ENCODE measurements at places on chromosomes 4 and X.
A peak's percentile ranks its signal among the peaks of the same experiment; 100 is the strongest.

- peak; percentile 23 for DNase-seq
Observed at GRCh38 chrX:70436343-70436742, 8.3 kb upstream of the DLG3 start.

DNA sequence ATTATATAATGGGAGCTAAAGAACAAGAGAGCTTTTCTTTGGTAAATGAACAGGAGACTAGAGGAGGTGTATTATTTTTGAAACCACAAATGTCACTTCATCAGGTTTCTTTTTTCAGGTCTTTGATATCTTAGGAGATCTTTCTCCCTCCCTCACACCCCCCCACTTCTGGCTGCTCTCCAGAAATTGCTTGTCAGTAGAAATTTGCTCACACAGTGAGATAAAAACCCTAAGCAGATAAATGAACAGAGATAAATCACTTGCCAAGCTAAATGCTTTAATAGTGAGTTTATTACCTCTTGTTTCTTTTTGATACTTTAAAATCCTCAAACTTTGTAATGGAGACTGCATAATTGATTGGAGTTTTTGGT is 421.2 kb upstream of the TENM3 start:
- peak; percentile 52 for DNase-seq

DNA sequence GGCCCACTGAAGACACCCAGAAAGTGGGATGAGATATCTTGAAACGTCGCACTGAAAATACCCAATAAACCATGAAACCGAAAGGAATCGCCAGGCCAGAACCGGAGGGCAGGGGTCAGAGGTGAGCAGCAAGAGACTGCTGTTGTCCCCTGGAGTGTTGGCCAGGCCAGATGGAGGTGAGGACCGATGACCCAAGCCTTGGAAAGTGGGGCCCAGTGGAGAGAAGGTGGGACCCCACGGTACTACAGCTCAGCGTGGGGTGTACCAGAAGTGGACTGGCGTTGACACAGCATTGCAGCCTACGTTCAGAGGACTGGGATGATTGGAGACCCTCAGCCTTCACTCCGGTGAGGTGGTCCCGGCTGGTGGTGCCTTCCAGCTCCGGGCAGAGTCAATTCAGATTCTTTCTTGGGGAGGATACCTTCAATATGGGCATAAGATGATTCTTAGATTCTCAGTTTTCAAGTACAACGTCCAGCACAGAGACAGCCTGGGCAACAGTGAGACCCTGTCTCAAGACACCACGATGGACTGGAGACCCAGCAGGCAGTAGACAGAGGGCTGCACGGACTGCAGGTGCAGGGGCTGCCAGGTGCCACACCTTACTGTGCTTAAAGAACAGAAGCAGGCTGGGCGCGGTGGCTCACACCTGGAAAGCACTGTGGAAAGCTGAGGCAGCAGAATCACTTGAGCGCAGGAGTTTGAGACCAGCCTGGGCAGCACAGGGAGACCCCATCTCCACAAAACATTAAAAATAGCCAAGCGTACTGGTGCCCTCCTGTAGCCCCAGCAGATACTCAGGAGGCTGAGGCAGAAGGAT is 23.3 kb downstream of the MAEA start:
- no peak for DNase-seq

- DNase-seq = no peak
Observed at GRCh38 chr4:111814961-111815360, 330.3 kb upstream of the FAM241A start.

DNA sequence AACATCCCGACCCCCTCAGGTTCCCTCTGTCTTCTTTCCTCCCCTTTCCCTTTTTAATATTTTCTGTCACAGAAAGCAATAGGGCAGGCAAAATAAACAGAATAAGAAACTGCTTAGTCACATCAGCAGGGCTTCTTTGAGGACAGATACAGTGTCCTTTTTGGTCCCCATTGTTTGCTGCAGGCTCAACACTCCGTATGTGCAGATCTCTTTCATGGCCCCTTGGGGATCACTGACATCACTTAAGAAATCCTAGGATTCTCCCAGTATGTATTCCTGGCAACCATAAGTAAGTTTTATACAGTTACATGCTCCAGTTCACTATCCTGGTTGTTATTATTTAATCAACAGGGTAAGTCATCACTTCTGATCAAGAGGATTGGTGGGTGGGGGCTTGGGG is 448.0 kb downstream of the NKX6-1 start:
- no peak for DNase-seq

DNA sequence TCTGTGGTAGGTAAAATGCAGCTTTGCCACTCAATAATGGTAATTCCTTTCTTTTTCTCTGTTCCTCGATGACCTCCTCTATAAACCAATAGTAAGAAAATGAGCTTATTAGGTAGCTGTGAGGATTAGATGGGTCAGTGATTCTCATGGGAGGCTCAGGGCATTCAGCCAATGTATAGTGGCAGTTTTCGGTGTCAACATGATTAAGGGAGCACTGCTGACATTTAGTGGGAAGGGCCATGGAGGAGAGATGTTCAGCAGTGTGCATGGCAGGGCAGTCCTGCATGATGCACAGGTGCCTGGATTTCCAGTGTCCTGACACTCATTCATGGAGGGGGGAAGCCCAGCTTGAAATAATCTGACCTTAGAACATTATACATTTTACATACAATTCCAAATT is 232.8 kb downstream of the PDGFC start:
- no peak for DNase-seq

DNA sequence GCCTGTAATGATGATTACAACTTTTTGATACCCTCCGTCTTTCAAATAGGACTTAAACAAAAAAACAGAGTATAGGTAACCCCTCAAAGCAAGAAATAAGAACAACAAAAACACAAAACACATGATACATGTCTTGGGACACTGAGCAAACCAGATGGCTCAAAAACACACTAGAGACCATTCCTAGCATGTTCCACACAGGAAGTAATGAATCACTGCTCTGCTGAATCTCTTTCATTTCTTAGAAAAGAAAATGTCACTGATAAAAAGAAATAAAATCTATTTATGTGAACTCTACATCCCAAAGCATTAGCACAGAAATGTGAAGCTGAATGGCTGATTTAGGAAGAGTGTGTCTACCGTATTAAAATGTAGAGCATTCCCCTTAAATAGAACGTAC is 134.5 kb upstream of the IL15 start:
- peak; percentile 59 for DNase-seq

- peak; percentile 82 for DNase-seq
Observed at GRCh38 chrX:109714340-109714958, 18.6 kb downstream of the ACSL4 start.

DNA sequence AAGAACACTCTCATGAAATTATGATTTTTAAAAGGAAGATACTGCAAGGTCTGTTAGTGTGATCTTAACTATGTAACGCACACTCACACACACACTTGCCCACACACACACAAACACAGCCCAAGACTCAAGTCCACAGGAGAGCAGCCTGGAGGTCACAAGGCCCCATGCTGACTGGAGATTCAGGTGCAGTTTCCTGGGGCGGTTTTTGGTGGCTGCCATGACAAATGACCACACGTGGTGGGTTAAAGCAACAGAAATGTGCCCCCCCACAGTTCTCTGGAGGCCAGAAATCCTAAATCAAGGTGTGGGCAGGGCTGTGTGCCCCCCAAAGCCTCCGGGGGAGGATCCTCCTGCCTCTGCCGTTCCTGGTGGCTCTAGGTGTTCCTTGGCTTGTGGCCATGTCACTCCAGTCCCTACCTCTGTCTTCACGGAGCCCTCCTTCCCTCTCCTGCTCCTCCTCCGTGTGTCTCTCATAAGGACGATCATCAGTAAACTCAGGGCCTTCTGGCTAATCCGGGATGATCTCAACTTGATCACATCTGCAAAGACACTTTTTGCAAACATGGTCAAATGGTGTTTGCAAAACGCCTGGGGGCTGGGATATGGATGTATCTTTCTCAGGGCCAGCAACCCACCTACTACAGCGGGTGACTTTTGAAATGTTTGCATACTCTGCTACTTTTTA is 9.7 kb upstream of the HTRA3 start:
- no peak for DNase-seq

- DNase-seq = no peak
Observed at GRCh38 chrX:110003167-110004156, 548 bp downstream of the TMEM164 start.

DNA sequence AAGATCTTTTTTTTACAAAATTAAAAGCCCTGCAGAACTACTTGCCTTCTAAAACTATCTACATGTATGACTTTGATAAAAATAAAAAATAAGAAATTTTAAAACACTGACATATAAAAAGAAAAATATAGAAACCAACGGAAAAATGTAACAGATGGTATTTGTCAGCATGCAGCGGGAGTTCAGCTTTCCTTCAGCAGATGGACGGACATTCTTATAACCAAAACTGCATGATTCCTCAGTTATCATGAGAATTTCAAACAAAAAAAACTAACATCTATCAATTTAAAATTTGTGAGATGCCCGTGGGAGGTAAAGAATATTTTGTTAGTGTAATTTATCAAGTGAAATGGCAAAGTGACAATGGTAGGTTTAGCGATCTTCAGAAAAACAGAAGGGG is 23.2 kb downstream of the RWDD4 start:
- DNase-seq = peak; percentile 36

- no peak for DNase-seq
Observed at GRCh38 chr4:121009578-121010478, 62.5 kb downstream of the NDNF start.

GRCh38 chr4:88295656-88296055 is 11.3 kb upstream of the PPM1K start:
- DNase-seq = no peak

DNA sequence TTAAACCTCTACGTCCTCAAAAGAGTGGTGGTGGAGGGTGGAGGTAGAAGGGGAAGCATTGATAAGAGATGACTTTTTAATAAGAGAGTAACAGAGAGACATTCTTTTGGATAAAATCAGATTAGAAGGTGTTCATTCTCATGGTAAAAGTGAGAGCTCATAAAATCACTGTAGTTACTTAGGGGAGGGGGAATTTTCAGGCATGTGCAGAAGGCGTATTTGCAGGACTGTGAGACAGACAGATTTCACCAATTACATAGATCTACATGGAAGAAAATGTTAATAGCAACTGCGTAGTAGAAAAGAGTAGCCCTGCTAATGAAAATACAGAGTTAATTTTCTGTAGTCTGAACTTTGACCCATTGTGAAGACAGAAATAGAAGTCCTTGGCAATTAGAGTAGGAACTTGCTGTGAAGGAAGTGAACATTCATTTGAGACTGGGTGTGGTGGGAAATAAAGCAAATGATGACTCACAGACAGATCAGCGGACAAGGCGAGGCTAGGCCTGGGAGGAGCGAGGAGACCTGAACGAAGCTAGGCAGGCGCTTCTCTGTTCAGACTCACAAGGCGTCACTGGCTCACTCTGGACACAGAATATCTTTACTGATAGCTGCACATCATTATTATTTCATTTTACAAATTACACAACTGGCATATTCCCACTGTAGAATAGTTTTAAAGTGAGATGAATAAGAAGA is 57.2 kb upstream of the FAM9C start:
- peak; percentile 97 for DNase-seq

- peak; percentile 34 for DNase-seq
Observed at GRCh38 chrX:103823591-103823990, 8.5 kb downstream of the RAB9B start.

GRCh38 chr4:123317211-123317610 is 79.4 kb upstream of the SPRY1 start:
- no peak for DNase-seq

GRCh38 chr4:78776729-78777575 is 802 bp downstream of the BMP2K start:
- peak; percentile 55 for DNase-seq

GRCh38 chrX:15496824-15497223 is 3.7 kb upstream of the PIR start:
- no peak for DNase-seq

DNA sequence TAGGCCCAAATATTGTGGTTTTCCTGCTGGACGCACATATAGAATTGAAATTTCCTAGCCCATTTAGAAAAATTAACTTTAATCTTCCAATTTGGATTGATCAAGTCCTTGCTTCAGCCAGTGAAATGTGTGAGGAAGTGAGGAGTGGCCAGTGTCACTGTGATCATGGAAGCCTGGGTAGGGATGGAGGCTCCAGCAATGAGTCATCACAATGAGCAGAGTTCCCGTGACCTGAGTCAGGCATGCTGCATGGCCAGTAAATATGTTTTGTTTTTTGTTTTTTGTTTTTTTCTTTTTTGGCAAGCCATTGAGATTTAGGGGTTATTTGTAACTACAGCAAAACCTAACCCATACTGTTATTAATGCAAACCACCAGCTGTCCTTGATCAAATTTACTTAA is 52.1 kb downstream of the IDS start:
- peak; percentile 46 for DNase-seq

GRCh38 chrX:133586443-133586842 is 171.2 kb upstream of the GPC4 start:
- no peak for DNase-seq

DNA sequence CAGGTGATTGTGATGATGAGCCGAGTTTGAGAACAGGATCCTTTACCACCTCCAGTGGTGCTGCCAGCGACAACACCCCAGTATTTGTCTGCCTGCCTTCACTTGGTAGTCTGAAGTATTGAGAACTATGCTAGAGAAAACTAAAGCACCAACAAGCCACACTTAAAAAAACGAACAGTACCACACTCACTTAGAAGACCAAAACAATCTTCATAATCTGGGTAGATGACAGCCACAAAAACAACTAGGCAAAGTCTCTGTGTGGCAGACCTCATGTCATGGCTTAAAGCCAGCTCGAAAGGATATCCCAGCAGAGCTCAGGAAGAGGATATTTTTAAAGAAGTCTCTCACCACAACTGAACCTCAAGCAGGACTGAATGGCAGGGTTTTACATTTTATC is 236.0 kb downstream of the GPC3 start:
- DNase-seq = no peak

- peak; percentile 14 for DNase-seq
Observed at GRCh38 chrX:123731987-123732669, 724 bp downstream of the THOC2 start.

DNA sequence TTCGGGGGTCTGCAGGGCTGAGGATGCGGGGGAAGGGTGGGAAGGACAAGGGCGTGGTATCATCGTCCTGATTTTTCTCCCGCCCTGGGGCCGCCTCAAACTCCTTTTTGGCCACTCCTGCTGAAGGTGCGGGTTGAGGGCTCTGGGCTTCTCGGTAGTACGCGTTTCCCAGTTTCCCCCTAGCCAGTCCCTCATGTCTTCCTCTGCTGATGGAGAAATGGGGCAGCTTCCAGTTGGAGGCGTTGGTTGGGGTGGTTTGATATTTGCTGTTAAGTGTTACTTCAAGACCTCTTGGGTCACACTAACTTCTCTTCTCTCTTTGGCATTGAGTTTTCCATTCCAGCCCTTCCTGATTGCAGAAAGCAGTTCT is 482 bp downstream of the GSTCD start:
- peak; percentile 9 for DNase-seq

- peak; percentile 49 for DNase-seq
Observed at GRCh38 chrX:71859637-71860036, 51.0 kb upstream of the NHSL2 start.

DNA sequence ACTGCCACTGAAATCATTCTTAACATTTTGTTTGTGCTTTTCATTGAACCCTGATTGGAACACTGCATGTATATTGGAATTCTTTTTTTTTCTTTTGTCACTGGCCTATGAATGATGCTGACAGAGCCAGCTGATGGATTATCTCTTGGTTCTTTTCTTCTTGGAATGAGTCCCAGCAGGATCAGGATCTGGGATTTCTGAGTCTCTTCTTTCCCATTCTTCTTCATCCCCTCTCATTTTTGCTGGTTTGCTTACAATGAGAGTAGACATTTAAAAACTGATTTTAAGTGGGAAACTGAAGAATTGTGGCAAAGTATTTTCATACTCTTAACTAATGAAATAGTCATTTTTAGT is 9.0 kb downstream of the DCUN1D4 start:
- DNase-seq = no peak

- no peak for DNase-seq
Observed at GRCh38 chr4:55635741-55636655, at the start of gene NMU. NMU (minus strand) TSS chr4:55636298; CDS start chr4:55636192, 106 bp downstream.
